ENCODE measurements at places on chromosomes 5 and 9.

DNA sequence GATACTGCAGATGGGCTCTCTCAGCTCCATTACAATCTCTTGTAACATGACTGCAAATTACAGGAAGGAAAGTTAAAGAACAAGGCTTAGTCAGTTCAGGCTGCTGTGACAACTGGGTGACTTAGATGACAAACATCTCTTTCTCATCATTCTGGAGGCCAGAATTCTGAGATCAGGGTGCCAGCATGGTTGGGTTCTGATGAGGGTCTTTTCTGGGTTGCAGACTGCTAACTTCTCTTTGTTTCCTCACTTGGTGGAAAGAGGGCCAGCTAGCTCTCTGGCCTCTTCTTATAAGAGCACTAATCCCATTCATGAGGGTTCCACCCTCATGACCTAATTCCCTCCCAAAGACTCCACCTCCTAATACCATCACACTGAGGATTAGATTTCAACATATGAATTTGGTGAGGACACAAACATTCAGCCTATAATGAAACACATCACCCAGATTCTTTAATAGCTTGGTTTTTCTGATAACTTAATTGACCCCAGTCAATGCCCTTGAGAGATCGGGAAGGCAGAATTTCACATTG is 73.6 kb upstream of the MAMDC2 start:
- DNase-seq = no peak

DNA sequence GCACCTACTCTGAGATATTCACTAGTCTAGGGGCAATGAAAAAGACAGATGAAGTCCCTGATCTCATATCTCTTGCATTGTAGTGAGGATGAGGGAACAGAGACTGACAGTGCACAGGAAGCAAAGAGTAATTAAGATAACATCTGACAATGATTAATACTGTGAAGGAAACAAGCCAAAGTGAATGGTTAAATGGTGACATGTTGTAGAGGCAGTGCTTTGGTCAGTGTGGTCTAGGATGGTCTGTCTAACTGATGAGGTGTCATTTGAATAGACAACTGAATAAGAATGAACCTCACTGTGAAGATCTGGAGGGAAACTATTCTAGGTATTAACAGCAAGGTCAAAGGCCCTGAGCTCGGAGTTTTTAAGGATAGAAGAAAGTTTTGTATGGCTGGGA is 333.3 kb upstream of the GRIA1 start:
- no peak for DNase-seq

DNA sequence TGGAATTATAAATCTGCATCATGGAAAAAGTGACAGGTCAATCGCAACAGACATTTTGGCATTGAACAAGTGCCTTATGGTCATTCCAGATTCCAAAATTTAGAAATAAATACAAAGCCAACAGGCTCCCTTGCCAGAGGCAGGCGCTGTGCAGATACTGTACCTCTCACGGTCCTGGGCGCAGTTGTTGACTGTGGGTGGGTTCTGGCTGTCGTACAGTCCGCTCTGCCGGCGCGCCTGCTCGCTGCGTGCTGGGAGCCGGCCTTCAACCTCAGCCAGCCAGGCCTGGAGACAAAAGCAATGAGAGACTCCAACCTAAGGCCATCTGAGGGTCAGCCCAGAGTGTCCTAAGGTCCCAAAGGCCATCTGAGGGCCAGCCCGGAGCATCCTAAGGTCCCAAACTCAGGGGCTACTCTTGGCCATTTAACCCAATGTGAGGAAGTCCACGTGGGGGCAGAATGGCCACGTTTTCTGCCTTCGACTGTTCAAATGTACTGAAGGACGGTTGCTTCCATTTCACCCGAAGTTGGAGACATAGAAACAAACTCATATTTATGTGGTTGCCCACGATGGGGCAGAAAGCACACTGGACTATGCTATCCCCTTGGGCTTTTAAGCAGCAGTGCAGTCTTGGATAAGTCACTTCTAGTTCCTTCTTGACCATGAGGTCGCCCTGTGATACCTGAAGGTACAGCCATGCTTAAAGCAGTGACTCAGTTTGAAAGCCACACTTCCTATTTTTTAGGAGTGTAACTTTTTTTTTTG is 65.2 kb downstream of the USP20 start:
- DNase-seq = no peak

GRCh38 chr5:124461157-124461556 is 285.3 kb downstream of the ZNF608 start:
- no peak for DNase-seq

- no peak for DNase-seq
Measured at GRCh38 chr9:15271403-15271802, 35.6 kb downstream of the TTC39B start.

- DNase-seq = no peak
Measured at GRCh38 chr9:125761676-125762450, 14.7 kb downstream of the PBX3 start.

- no peak for DNase-seq
Measured at GRCh38 chr9:69965416-69966145, 78.1 kb upstream of the MAMDC2 start.

- DNase-seq = no peak
Measured at GRCh38 chr5:117327511-117327910, 752.9 kb upstream of the SEMA6A start.

GRCh38 chr9:84829997-84830696 is 160.6 kb downstream of the NTRK2 start:
- no peak for DNase-seq

DNA sequence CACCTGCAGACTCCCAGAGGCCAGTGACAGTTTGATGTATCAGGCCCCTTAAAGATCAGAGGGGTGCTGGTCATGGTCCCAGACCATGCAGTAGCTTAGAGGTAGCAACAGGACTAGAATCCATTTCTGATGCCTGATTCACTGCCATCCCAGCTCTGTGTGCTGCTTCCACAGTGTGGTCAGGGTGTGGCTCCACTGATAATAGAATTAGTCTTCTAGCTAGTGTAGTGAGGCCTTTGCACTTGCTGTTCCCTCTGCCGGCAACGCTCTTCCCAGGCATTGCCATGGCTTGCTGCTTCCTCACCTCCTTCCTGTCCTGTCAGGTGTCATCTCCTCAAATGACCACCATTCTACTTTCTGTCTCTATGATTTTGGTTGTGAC is 15.8 kb downstream of the PPARGC1B start:
- DNase-seq = no peak

DNA sequence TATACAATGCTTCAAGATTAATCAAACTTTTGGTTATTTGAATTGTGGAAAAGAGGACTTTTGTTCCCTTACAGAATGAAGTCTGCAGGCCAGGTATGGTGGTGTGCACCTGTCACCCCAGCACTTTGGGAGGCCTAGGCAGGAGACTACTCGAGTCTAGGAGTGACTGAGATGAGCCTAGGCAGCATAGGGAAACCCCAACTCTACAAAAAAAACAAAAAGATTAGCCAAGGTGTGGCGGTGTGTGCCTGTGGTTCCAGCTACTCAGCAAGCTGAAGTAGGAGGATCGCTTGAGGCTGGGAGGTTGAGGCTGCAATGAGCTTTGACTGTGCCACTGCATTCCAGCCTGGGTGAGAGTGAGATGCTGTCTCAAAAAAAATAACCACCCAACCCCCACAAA is 9.3 kb downstream of the CCNH start:
- no peak for DNase-seq

DNA sequence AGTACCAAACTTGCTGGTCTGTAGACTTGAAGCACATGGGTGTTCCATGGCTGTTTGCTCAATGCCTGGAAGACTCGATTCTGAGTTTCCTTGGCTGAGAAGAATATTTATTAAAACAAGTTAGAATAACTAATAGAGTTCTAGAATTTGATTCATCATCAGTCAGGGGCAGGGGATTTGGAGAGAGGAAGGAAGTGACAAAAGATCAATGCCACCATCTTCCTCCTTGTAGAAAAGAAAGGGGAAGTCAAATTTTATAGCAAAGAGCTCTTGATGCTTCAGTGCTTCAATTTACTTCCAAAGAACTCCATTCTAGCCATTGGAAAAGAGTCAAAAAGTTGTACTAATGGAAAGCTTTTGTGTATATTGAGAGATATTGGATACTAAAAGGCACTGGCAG is 236.3 kb downstream of the MCTP1 start:
- no peak for DNase-seq

DNA sequence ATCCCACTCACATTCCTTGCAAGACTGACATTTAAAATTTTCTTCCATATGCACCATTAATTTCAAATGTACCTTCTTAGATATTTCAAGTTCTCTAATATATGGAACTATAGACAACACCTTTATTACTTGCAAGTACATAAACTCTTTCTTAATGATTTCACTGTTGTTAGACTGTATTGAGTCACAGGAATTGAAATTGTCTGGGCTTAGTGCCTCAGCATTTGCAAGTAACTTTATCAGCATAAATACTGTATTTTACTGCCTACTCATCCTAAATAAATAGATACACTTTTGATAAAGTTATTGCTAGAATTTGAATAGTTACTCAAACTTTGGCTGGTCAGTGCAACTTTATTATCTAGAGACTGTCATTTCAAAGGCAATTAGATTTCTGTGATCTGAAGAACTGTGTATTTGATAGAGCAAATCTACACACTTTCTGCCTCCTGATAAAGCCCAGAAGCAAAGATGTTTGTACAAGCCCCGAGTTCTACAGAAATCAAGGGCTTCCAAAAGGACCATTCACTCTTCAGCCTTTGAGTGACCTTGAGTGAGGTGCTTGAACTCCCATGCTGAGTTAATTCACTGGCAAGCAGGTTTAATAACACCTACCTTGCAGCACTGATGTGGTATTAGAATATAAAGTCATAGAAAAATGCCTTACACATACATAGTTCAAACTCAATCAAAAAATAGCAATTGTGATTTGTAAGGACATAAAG is 91.6 kb downstream of the COX7C start:
- no peak for DNase-seq

GRCh38 chr9:33878691-33879366 is 61.9 kb downstream of the UBE2R2 start:
- DNase-seq = no peak

- no peak for DNase-seq
Measured at GRCh38 chr9:69527454-69527853, 144.7 kb downstream of the APBA1 start.

- no peak for DNase-seq
Measured at GRCh38 chr5:37640088-37640487, 199.8 kb downstream of the GDNF start.

GRCh38 chr9:131096269-131097125 is at the start of gene AIF1L:
Gene AIF1L (plus strand): TSS chr9:131096531. CDS start chr9:131096630, 99 bp downstream.
- DNase-seq = peak; percentile 81

DNA sequence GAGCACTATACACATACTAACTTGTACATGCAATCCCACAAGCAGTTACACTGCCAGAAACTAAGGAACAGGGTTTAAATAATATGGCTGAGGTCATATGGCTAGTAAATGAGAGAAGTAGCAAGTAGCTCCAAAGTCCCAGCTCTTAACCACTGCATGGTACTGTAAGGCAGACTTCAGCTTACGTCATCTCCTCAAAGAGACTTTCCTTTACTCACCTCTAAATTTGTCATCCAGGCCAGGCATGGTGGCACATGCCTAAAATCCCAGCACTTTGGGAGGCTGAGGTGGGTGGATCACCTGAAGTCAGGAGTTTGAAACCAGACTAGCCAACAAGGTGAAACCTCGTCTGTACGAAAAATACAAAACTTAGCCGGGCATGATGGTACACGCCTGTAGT is 20.4 kb upstream of the SELENOP start:
- DNase-seq = no peak

DNA sequence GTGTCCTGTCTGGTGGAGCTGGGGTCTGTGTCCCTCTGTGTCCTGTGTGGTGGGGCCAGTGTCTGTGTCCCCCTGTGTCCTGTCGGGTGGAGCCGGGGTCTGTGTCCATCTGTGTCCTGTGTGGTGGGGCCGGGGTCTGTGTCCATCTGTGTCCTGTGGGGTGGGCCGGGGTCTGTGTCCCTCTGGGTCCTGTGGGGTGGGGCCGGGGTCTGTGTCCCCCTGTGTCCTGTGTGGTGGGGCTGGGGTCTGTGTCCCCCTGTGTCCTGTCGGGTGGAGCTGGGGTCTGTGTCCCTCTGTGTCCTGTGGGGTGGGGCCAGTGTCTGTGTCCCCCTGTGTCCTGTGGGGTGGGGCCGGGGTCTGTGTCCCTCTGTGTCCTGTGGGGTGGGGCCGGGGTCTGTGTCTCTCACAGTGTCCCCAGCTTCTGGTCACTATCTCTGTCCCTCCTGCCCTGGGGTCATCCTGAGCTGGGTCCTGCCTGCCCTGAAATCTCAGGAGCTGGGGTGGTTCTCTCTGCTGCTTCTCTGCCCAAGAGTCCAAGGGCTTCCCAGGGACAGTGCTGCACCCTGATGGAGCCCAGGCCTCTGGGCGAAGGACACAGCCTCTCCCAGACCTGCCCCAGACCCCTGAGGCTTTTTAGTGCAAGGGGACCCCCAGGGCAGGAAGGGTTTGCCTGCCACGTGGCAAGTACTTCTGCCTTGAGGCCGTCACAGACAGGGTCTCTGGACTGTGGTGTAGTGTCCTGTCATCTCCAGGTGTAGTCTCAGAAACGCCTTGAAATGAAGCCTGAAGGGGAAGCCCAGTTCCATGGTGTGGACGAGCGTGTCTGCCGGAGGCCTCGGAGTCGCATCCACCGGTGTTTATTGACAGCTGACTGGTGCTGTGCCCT is 131.3 kb downstream of the RXRA start:
- no peak for DNase-seq

All from renal pelvis (tissue), 12 donors.